SW 1271 (cell line): ENCODE measurements at places on chromosomes 3 and 15.

- no peak for DNase-seq
These were observed 61.0 kb upstream of the DAZL start for GRCh38 chr3:16666206-16666605.

- no peak for DNase-seq
These were observed 142.1 kb upstream of the TMCO5A start for GRCh38 chr15:37792351-37792750.

DNA sequence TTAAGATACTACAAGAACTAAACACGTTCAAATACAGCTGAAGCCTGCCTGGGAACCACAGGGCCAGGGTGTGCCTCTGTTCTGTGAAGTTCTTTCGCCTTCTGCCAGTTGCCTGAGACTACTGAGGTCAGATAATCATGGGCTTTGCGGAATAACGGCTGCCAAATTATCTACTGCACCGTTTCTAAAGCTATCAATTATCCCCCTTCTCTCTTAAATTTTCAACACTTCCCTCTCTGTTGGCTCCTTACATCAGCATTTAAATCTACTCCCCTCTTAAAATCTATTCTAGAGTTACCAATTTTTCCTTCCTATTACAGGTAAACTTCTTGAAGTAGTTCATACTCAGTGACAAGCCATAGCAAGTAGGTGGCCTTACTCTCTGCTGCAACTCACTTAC, 6.2 kb upstream of the NEO1 start:
- no peak for DNase-seq

- no peak for DNase-seq
These were observed 157.9 kb downstream of the MEX3B start for GRCh38 chr15:81887912-81888311.

DNA sequence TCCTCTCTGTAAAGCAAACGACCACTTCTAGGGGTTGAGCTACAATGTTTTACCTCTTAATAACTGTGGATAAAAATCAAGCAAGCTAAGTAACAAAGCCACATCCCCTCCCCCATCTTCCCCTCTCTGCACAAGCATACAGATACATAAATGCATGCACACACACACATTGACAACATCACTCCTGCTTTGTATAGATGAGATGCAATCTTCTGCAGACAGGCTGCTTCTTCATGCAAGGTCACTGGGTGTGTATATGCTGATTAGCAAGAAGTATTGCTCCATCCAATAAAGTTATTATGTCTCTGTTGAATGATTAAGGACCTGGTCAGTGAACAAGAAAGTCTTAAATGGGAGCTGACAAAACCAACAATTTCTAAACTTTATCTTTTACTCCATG, 8.8 kb upstream of the ATP11B start:
- no peak for DNase-seq

GRCh38 chr3:124601190-124601589, 129.1 kb upstream of the UMPS start:
- DNase-seq: no peak

GRCh38 chr15:37017031-37017625, 83.2 kb downstream of the MEIS2 start:
- DNase-seq: no peak

DNA sequence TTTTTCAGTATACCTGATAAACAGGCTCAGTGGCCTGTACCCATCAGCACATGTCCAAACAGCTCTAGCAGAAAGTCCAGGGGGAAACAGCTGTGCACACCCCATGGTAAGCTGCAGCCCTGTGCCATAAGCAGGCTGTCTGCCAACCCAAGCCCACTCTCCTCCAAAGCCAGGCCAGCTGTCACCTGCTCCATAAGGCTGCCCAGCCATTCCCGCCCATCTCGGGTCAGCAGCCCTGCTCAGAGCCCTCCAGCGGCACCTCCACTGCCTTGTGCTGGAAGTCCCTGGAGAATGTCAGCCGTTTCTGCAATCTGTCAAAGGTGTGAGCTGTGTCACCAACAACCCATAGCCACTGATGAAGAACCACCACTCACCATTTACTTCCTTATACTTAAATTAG, 82.0 kb downstream of the NTRK3 start:
- DNase-seq: no peak

DNA sequence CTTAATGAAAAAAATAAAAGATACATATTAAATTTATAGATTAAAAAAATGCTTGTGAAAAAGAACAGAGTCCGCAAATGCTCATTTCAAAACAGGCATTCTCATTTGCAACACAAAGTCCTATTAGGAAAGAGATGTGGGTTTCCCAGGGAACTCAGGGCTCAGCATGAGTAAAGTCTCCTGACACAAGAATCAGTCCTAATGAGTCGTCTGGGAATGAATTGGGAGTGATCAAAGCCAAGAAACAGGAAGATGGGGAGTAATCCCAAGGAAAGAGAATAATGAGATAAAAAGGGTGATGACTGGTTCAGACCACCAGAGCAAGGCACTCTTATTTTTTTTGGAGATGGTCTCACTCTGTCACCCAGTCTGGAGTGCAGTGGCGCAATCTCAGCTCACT, 443.7 kb downstream of the NR2F2 start:
- no peak for DNase-seq

DNA sequence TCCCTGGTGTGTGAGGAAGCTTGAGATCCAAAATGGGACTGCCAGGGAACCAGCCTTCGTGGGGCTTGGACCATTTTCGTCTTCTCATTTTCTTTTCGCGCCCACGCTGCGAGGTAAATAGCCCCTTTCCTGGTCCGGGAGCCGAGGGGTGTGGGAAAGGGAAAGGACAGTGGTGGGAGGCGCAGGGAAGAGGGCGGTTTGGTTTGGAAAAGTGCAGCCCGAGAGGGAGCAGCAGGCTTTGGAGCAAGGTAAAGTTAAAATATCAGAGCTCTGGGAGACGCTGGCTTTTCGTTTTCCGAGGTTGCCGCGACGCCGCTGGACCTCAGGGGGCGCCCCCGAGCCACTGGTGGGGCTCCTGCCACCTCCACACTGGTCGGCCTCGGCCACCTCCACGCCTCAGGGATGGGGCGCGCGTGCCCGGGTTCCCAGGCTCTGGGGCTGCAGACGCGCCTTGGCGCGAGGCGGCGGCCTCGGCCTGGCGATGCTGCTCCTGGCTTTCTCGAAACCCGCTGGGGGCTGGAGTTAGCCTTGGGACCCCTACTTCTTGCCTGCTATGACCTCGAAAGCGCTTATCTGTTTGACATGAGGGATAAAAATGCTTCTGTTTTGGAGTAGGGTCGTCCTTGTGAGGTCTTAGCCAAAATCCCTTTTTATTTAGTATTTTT, 3.2 kb downstream of the PTPRG start:
- no peak for DNase-seq

DNA sequence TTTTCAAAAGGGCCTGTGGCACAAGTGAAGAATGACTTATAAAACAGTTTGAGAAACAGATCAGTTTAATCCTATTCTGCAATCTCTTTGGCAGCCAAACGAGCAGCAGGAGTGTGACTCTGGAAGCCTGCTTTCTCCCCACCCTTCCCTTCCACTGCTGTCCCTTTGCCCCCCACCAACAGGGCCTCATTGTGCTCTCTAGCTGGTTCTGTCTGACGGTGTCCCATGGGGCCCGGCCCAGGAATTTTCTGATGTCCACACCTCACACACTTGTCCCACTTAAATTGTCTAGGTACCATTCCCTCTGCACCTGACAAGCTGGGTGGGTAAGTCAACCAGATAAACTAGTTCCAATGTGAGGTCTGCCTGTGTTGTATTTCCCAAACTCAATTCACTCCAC, 16.4 kb downstream of the SLCO2A1 start:
- no peak for DNase-seq

GRCh38 chr15:64464276-64465005, 4.1 kb downstream of the ZNF609 start:
- no peak for DNase-seq

- DNase-seq: no peak
These were observed 1.9 kb upstream of the THBS1 start for GRCh38 chr15:39578851-39579486.

- DNase-seq: no peak
These were observed 11.5 kb downstream of the SEMA7A start for GRCh38 chr15:74422265-74422651.

- no peak for DNase-seq
These were observed 181.9 kb downstream of the SV2B start for GRCh38 chr15:91281947-91282346.

DNA sequence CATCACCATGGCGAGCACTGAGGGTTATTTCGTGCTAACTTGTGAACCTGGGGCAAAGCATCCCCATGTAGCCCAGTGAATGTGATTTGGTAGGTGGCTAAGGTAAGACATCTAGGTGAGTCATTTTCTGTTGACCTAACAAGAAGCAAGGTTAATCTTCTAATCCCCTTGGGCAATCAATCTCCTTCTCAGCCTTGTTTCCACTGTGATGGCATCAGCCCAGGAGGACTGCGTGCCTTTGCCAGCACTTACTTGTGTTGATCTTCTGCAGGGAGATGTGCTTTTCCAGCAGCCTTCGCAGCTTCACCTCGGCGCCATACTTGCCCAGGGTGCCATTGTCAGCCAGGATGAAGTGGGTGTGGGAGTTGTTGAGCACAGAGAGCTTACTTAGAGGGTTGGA, 35.7 kb downstream of the TRPM1 start:
- no peak for DNase-seq

GRCh38 chr3:146449613-146450012, 19.7 kb downstream of the PLSCR2 start:
- DNase-seq: no peak

GRCh38 chr3:12662593-12663400, 1.1 kb downstream of the RAF1 start:
- peak; percentile 37 for DNase-seq

- DNase-seq: no peak
These were observed 347.6 kb upstream of the RARB start for GRCh38 chr3:25080461-25080860.

DNA sequence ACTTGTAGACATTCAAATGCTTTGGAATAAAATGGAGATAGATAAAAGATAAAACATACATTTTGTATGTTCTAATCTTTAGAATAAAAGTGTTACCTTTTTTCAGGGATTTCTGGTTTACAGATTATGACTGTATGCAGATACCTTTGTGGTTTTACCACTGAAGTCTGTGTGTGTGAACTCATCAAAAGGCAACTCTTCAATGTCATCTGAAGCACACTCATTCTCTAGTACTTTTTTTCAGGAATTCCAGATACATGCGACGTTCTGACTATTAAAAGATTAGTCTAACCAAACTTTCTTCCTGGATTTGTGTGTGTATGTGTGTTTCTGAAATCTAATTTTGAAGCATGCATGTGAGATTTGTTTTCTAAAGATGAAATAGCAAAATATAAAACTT, 188.6 kb downstream of the NLGN1 start:
- DNase-seq: no peak

DNA sequence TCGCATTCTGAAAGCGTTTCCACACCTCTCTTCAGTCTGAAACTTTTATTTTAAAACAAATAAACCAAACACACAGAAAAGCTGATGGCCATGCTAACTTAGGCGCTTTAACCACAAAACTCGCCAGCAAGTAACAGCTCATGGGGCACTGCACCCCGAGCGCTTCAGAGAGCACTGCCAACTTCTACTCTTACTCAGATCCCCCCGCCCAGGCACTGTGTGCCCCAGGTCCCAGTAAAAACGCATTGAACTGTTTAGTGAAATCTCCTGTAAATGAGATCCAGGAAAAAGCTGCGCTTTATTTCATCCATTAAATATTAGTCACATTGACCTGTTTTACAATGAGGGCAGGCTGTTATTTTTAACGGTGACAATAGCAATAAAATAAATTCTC, 99.7 kb downstream of the LRIG1 start:
- DNase-seq: no peak

GRCh38 chr3:88003115-88003755, 55.6 kb downstream of the CGGBP1 start:
- DNase-seq: no peak

GRCh38 chr3:183324083-183324482, 71.0 kb downstream of the B3GNT5 start:
- no peak for DNase-seq

GRCh38 chr3:94115482-94115881, 52.6 kb downstream of the NSUN3 start:
- no peak for DNase-seq

DNA sequence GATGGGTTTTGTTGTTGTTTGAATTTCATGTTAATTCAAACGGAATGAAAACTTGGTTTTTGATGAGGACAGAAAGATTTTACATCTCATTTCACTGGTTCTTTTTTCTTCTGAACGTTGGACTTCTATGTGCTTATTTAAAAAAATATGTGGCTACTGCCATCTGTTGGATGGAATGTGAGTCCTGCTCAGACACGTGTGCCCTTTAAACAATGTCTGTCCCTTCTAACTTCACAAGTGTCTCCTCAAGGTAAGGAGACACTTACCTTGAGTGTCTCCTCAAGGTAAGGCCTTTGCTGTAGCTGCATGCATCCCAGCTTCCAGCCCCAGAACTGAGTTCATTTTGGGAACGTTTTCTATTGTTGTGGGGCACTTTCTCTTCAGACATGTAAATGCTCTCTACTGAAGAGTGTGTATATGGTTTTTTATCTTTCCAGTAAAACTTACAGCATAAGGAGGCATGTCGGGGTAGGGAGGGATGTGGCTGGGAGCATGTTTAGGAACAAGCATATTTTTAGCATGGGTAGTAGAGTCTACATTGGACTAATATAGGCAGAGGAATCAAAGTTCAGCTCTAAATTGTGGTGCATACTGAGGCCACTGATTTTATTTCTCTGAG, 63.1 kb upstream of the UBE3A start:
- DNase-seq: peak; percentile 1

DNA sequence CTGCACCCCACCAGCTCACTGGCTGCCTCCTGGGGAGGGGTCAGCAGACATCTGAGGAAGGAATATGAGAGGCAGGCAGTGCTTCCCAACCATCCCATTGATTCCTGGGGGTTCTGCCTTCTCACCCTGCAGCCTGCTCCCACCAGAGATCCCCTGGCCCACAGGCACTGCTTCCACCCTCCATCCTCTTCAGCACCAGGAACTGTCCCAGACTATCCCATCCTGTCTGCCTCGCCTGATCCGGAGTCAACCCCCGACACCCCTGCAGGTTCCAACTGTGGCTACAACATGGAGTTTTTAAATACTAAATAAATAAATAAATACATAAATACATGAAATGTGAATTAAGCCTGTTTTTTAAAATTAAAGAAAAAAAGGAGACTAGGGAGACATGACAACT, 43.6 kb downstream of the CACNA2D2 start:
- no peak for DNase-seq

GRCh38 chr15:100308213-100308600, 33.6 kb downstream of the ADAMTS17 start:
- DNase-seq: no peak

- no peak for DNase-seq
These were observed 118.4 kb upstream of the TP63 start for GRCh38 chr3:189512821-189513220.

DNA sequence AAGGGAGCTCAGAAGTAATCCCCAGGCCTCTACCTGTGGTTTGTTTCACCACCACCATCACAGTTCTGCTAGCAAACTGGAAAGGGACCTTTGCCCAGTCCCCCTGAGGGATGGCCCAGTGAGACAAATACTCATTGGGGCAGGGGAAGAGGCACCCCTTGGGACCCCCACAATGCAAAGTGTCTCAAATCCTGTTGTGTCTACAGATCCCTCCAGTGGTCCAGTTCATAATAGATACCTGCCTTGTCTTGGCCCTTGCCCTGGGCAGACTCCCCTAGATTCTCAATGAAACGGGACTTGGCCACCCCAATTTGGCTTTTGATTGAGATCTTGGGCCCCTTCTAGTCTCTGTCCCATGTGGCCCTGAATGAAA, 43.8 kb upstream of the RAB6B start:
- DNase-seq: no peak
